ENCODE measurements at places on chromosomes 5 and 9.

DNA sequence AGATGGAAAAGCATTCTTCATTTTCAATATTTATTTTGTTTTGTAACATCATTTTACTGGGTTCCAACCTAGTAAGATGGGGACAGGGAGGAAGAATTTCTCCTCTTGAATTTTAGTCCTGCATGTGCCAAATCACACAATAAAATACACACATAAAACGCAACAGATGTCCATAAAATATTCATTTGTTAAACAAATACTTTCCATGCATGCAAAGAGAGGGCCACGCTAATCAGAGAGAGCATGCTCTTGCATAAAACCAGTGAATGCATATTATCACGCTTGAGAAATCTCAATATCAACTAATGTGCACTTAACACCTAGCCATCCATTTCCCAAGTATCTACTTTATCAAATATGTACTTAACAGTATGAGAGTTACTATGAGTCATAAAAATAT, 212.6 kb upstream of the TARS1 start:
- DNase-seq = no peak

GRCh38 chr5:113118298-113118697, 141.7 kb downstream of the DCP2 start:
- no peak for DNase-seq

DNA sequence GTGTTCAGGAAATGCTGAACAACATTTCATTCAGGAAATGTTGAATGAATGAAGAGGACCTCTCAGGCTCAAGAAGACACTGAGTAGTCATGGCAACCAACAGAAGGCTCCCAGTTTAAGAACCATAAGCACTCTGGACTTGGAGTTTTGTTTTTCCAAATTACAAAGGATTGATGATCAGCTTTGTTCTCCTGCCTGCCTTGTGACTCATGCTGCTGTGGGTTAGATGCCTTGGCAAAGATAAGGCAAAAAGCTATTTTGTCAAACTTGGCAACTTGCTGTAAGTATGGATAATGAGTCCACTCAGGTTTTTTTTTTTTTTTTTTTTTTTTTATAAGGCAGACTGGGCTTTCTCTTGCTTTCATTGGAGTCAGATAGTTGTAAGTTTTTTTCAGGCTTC, 365.0 kb downstream of the TMEM232 start:
- no peak for DNase-seq

DNA sequence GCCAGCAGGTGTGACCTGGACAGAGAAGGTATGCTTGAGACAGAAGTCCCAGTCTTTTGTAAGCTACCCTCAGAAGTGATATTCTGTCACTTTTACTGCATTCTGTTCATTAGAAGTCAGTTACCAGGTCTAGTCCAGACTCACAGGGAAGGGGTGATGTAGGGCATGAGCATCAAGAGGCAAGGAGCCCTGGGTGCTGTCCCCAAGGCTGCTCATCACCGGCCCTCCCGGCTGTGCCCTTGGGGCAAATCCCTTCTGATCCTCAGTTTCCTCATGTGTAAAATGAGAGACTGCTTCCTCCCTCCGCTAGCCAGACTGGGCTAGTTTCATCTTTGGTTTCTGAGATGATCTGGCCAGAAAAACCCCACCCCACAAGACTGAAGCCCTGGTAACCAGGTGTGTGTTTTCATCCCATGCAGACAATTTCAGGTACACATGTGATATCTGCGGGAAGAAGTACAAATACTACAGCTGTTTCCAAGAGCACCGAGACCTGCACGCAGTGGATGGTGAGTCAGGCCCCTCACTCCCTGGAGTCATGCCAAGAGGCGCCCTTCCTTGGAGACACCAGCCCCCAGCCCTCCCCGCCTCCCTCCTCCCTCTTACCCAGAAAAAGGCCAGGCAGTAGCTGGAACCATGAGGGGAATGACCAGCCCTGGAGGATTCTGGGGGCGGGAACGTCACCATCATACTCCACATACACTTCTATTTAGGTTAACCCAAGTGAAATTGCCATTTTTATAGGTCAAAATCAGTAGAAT, 71.0 kb downstream of the AMBP start:
- no peak for DNase-seq

- DNase-seq = no peak
Measured at GRCh38 chr5:72154076-72154756, 46.9 kb downstream of the MAP1B start.

GRCh38 chr9:68702493-68702892, 2.5 kb upstream of the PIP5K1B start:
- no peak for DNase-seq

DNA sequence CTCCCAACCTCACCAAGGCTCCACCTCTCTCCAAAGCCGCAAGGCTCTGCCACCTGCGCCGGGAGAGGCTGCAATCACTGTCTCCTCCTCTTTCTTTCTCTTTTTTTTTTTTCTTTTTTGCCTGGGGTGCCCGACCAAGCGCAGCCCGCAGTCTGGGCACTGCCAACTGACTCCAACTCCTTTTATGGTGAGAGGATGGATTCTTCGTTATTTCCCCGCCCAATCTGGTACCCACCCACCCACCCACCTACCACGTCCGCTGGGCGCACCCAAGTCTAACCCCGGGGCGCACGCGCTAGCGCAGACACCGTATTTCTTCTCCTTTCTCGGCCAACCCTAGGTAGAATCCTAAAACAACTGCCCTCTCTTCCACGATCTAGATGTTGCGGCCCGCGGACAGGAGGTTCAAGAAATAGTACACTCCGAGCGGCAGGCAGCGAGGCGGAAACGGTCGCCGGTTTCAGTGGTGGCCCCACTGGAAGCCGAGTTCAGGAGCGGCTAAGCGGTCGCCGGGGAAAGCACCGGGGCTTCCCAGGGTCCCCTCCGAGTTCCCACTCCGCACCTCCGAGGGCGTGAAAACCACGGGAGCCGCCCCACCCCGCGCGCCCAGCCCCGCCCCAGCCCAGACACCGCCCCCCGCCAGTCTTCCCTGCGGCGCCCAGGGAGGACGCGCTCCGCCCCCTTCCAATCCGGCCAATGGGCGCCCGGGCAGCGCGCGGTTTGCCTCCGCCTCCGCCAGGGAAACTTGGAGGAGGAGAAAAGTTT, 385 bp upstream of the PTGER4 start:
- peak; percentile 96 for DNase-seq

DNA sequence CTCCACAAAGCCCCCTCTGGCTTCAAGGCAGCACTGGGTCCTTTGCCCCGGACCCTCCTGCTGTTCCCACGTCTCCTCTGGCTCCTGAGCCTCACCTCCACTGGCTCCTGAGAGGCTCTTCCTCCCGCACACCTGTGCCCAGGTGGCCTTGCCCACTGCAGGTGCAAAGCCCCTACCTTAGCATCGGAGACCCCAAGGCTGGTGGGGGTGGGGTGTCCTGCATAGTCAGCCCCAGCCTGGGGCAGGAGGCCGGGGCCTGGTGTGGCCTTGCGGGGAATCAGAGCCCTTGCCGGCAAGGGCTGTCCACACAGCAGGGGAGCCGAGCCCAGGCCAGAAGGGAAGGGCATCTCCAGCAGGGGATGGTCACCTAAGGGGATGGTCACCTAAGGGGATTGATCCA, 41.3 kb upstream of the CEP72 start:
- no peak for DNase-seq
